ENCODE measurements at places on chromosomes 4 and X.

- DNase-seq = no peak
These were observed 43.9 kb downstream of the LUZP4 start for GRCh38 chrX:115333446-115333845.

DNA sequence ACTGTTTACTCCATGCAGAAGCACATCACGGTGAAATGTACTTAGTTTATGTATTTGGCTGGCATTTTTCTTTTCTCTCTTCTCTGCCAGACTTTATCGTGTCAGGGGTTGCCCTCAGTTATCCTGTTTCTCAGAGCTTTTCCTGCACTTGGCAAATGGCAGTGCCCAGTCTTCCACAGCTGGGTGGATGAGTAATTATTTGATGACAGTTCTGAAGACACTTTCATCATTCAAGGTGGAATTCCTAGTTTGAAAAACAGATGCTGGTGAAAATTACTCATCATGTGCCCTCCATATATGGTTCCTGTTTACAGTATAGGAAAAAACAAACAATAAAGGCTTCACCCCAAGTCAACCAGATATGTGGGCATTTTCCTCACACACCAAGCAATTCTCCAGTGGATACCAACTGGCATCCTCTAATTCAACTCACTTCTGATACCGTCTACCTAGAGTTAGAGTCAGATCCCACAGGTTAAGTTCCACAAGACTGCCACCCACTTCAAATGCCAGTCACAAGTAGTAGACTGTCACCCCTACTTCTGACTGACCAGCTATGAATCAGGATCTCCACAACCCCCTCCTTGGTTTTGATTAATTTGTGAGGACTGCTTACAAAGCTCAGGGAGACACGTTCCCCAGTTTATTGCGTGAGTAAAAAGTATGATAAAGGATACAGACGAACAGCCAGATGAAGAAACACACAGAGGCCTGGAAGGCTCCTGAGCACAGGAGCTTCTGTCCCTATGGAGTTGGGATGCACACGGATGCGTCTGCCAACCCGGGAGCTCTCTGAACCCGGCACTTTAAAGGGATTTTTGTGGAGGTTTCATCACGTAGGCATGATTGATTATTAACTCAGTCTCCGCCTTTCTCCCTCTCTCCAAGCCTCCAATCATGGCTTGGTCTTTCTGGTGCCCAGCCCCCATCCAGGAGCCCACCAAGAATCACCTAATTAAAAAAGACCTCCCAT lies 72.9 kb downstream of the CLDN34 start:
- DNase-seq = no peak

GRCh38 chr4:16439768-16440167 lies 213.5 kb upstream of the TAPT1 start:
- DNase-seq = no peak

DNA sequence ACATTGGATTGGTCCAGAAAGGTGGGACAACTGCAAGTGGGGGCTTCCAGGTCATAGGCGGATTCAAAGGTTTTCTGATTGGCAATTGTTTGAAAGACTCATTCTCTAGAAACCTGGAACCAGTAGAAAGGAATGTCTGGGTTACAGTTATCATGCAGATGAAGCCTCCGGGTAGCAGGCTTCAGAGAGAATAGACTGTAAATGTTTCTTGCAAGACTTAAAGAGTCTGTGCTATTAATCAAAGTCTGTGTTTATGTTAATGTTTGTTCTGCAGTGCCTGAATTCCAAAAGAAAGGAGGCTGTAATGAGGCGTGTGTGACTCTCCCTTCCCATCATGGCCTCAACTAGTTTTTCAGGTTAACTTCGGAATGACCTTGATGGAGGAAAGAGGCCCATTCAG lies 43.9 kb upstream of the GC start:
- no peak for DNase-seq

DNA sequence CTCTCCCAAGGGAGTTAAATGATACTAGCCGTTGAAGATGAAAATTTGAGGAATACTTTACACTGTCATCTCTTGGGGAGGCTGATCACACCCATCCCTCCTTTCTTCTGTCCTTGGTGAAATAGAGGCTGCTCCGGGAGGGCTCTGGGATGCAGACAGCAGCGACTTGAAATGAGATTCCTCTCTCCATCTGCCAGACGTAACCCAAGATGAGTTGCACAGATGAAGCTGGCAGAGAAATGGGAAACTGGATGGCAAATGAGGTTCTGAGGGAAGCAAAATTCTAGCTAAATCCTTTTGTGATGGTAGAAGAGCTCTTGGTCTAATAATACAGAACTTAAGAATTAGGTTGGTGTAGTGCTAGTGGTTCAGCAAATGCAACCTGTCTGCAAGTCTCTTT lies 201.4 kb downstream of the AASDH start:
- DNase-seq = no peak

- no peak for DNase-seq
These were observed 10.7 kb upstream of the YIPF7 start for GRCh38 chr4:44661940-44662622.

DNA sequence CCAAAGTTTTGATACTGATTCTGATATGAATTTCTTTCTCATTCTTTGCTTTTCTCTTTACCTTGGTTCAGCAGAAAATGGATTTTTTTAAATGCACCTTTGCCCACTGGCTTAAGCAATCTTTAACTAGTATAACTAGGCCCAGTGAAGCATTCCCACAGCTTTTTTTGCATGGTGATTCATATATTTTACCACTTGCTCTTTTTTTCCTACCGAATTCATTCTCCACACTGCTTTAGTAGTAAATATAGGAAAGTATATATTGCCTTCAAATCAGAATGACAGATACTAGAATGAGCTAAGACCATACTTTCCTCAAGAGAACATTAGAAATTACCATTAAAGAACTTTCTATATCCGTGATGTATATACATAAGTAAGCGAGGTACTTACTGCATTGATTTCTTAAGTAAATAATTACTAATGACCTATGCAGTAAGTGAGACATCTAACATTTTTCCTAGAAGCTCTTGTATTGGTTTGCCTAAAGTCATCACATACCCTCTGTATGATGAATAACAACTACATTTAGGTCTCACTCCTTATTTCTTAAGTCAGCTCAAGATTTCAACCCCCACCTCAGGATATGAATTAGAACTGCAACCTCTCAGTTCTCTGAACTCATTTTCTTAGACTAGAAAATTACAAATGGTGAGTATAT lies 44.2 kb downstream of the SLC4A4 start:
- no peak for DNase-seq

DNA sequence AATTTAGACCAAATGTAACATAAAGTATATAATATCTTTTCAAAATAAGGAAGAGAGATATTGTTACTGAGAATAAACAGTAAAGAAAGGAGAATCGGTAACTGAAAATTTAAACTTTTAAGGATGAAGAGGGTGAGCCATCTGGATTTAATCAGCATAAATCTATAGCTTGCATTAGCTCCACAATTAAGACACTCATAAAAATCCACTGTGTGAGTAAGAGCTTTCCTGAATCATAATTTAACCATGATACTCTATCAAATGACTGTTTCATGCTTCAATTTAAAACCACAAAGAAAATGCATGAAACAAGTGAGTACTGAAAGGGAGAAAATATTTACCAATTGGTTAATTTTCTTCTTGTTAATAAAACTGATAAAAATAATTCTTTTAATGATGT lies 951.5 kb upstream of the SLIT2 start:
- no peak for DNase-seq

- no peak for DNase-seq
These were observed 32.7 kb downstream of the ELF2 start for GRCh38 chr4:139144161-139144859.

GRCh38 chr4:5460106-5460801 lies 248.1 kb downstream of the EVC2 start:
- DNase-seq = no peak

DNA sequence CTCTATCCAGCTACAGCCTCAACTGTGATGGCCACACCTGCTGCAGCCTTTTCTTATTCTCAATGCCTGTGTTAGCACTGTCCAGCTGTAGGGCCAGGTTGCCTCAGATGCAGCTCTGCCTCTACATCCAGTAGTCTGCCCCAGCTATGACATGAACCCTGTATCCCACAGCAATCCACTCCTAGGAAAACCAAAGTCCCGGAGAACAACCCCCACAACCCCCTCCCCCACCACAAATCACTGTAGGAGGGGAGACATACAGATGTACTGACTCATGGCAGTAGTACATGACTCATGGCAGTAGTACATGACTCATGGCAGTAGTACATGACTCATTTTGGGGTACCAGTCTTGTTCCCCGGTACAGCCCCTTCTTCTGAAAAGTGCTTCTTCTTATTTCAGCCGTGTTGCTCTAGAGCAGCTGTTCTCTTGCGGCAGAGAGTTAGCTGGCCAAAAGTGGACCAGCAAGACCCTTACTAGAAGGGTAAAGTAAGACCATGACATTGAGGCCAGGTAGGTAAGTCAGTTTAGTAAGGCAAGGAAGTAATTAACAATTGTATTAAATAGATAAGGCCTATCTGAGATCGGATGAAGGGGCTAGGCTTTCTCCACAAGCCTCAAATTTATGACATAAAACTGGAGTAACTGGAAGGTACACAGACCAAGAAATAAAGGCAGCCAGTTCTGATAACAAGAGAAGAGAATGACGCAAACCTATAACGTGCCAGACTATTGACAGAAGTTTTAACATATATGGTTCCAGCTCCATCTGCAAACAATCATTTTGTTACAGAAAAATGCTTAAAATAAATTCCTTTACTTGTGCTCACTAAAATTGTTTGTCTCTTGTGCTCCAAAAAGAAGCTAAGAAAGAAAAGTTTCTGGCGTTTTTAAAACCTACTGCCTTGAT lies 221.4 kb downstream of the TACR3 start:
- DNase-seq = no peak

DNA sequence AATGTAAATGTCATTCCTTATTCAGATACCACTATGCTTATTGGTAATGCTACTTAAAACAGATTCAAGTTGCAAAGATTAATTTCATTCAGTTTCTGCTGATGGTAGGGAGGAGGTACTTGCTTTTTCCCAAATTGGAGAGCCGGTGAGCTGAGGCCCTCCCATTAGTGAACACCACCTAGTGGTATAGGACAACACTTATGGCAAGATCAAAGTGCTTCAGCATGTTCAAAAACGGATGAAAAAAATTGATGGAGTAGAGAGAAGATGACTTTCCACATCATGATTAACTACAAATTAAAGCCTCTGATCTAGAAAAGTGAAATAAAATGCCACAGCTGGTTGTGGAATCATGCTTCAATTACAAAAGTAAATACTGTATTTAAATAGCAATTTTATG lies 112.9 kb downstream of the MBNL3 start:
- no peak for DNase-seq

- DNase-seq = no peak
These were observed 1.0 kb upstream of the RELL1 start for GRCh38 chr4:37687194-37687562.

DNA sequence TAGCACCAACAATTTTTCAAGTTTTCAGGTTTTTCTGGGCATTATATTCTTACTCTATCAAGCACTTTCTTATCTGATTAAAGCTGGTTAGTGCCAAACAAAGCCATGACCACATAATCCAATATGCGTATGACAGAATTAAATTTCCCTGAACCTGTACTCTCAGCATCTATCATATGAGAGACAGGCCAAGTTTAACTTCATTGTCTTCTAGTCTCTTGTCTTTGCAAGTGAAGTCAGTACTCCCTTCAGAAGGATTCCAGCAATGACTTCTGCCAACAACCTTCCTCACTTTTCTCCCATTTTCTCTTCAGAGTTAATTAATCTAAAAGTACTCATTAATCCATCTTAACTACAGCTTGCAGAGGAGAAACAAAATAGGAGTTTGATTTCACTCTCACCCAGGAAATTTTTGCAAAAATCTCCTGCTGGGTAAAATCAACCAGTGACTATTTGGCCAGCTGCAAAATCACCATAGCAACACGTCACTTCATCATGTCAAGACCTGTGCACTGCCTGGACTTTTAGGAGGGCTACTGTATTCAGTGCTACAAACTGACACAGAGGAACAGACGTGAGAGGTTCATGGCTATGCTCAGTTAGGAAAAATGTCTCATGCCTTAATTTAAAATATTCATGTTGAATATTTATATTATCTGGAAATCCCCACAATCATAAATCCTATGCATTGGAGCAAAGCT lies 208.4 kb downstream of the ANTXR2 start:
- no peak for DNase-seq

DNA sequence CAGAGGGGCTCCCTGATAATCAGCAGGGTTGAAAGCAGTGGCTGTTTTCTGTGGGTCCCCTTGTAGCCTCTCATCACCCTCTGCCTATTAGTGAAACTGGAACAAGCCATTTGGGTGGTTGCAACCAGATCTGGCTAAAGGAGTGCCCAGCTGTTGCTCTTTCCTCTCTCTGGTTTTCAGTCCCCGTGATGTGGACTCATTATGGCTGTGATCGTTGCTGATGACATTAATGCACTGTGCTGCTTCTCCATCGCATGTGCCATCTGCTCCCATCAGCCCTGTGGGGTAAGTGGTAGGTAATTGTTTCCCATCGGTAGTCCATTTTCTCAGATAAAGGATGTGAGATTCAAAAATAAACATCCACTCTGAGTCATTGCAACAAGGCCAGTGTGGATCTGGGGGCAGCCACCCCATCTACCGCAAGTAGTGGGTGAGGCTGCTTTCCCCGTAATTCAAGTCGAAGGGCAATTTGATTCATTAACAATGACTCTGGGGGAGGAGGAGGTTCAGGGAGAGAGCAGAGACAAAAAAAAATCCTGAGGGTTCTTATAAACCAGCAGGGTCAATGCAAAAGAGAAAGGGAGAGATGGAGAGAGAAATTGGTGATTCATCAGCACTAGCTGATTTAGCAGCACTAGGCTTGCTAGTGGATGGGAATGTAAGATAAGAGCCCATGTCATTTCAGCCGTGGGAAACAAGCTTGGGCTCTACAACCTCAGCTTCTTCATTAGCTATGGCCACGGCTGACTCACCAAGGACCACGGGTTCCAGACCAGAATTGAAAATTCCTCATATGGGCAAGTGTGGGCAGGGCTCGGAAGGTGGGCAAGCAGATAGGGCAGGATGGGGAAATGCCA lies 357.8 kb downstream of the MID1IP1 start:
- no peak for DNase-seq

- DNase-seq = peak; percentile 15
These were observed 252.3 kb upstream of the RASGEF1B start for GRCh38 chr4:81723927-81724587.

DNA sequence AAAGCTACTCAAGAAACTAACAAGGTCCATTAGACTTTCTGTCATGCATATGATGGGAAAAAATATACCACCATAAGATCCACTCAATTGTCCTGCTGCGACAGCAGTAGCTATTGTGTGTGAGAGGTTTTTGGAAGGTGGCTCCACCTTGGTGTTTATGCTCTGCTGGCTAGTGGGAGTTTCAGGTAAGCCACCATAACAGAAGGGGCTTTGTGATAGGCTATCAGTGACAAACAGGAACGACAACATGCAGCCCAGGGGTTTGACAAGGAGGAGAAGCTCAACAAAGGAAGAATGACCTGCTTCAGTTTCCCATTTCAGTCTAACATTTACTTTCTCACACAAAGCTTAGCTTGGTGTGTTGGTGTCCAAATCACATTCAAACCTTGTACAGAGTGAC lies 182.6 kb downstream of the ATOH1 start:
- no peak for DNase-seq

DNA sequence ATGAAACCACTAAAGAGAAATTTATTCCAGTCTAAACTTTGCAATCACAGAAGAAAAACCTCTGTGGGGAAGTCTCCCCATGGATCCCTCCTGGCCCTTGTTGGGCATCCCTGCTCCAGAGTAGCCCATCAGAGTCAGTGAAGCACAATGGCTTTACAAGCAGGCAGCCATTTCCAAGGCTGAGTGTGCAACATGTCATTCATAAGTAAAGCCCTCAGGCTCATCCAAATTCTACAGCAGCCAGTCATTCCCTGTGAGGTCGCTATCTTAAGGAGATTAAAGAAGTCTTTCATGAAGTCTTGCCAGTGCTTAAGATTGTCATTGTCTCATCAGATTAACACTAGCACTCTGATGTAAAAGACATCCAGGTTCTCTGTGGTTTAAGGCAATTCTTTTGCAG lies 17.0 kb upstream of the MAPK10 start:
- no peak for DNase-seq

Data from effector memory CD8-positive, alpha-beta T cell (primary cell).